ENCODE measurements at places on chromosomes 2 and 18. TPM values are rescaled to one million over a fixed set of nuclear protein-coding genes. Genes with fewer than 3 reads are reported as not detected.

The PDE11A gene
- 0.91 TPM for total RNA-seq

The PRSS56 gene
- total RNA-seq = not detected

The MXD1 gene
- total RNA-seq = 2.2 TPM

The DUSP11 gene
- total RNA-seq = 43.7 TPM

The GORASP2 gene
- 83.0 TPM for total RNA-seq

The EPB41L3 gene
- not detected for total RNA-seq

The PSMA8 gene
- total RNA-seq = not detected

The RGPD8 gene
- total RNA-seq = 4.3 TPM

The MAPK4 gene
- total RNA-seq = 0.07 TPM

The LDAH gene
- total RNA-seq = 20.1 TPM

The SNRNP27 gene
- 168 TPM for total RNA-seq

The GDF7 gene
- 0.10 TPM for total RNA-seq

The DLX2 gene
- total RNA-seq = 0.81 TPM

The IL36B gene
- not detected for total RNA-seq

The ST6GAL2 gene
- total RNA-seq = not detected

The ELOA2 gene
- not detected for total RNA-seq

The TFPI gene
- 166 TPM for total RNA-seq

The SERPINB10 gene
- not detected for total RNA-seq

The UGT1A5 gene
- not detected for total RNA-seq

The RBM43 gene
- 4.1 TPM for total RNA-seq

The MARCHF4 gene
- 6.9 TPM for total RNA-seq

The LINC00305 gene
- not detected for total RNA-seq

The CELF4 gene
- not detected for total RNA-seq

The ELMOD3 gene
- total RNA-seq = 14.9 TPM

The DYSF gene
- total RNA-seq = 13.6 TPM

The CTIF gene
- 9.8 TPM for total RNA-seq

The RASGRP3 gene
- total RNA-seq = 30.6 TPM

The PRKAG3 gene
- total RNA-seq = not detected

The ARL5A gene
- 76.7 TPM for total RNA-seq

The ANKRD44 gene
- 8.7 TPM for total RNA-seq

The G6PC2 gene
- total RNA-seq = not detected

The RND3 gene
- 205 TPM for total RNA-seq

The APLF gene
- total RNA-seq = 3.7 TPM

The QPCT gene
- 21.6 TPM for total RNA-seq

The ANKRD30BL gene
- total RNA-seq = not detected

The TXNDC2 gene
- 0.05 TPM for total RNA-seq

The ACSL3 gene
- 133 TPM for total RNA-seq

The EHD3 gene
- 4.0 TPM for total RNA-seq

The EGR4 gene
- total RNA-seq = not detected

The PPP1R1C gene
- 4.8 TPM for total RNA-seq

The PLB1 gene
- total RNA-seq = 0.65 TPM

The RUFY4 gene
- not detected for total RNA-seq

The FAHD2A gene
- total RNA-seq = 55.3 TPM

The KCNF1 gene
- 0.71 TPM for total RNA-seq

The ACADL gene
- not detected for total RNA-seq

The SCYGR4 gene
- total RNA-seq = not detected

The LRRC30 gene
- total RNA-seq = not detected

The FBXO36 gene
- 3.3 TPM for total RNA-seq

The MRO gene
- total RNA-seq = not detected

The VPS54 gene
- total RNA-seq = 25.6 TPM

The TSPYL6 gene
- total RNA-seq = not detected

The ARHGEF33 gene
- total RNA-seq = 0.09 TPM

The NPHP1 gene
- 17.4 TPM for total RNA-seq

The RNF152 gene
- total RNA-seq = 0.95 TPM

The UBXN4 gene
- 114 TPM for total RNA-seq

The ASB18 gene
- total RNA-seq = not detected

The STARD6 gene
- total RNA-seq = 0.26 TPM

The INHA gene
- 0.86 TPM for total RNA-seq

The SRD5A2 gene
- total RNA-seq = not detected

Data from A172 (cell line).